ENCODE measurements at places on chromosomes 1 and 21. TPM values are rescaled to one million over a fixed set of nuclear protein-coding genes. Genes with fewer than 3 reads are reported as not detected.

DNA sequence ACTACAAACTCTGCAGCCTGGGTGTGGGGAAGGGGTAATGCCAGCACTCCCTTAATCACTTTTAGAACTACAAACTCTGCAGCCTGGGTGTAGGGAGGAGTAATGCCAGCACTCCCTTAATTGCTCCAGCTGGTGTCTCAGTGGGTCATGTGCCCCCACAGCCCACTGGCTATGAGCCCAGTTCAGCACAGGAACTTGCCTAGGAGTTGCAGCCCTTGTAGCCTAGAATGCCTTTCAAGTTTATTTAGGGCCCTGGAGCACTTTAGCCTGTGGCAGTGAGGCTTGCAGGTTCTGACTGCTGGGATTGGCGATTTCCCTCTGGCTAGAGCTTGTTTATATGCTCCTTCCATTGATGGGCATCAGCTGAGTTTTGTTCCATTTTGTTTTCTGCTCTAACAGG lies 17.1 kb downstream of the VN1R5 start:
- DNase-seq = no peak

DNA sequence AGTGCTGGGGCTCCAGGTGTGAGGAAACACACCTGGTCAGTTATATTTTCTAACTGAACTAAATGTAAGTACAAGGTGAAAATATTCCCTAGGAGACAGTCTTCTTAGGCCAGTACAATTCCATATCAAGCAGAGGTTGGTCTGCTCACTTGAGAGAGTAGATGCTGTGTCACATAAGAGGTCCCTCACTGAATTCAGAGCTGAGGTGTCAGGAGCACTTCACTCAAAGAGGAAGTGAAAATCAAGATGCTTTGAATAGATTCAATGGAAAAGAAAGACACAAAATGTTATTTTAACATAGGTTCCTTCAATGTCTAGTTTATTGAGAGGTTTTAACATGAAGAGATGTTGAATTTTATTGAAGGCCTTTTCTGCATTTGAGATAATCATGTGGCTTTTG lies 4.3 kb upstream of the FCRL3 start:
- DNase-seq = no peak

DNA sequence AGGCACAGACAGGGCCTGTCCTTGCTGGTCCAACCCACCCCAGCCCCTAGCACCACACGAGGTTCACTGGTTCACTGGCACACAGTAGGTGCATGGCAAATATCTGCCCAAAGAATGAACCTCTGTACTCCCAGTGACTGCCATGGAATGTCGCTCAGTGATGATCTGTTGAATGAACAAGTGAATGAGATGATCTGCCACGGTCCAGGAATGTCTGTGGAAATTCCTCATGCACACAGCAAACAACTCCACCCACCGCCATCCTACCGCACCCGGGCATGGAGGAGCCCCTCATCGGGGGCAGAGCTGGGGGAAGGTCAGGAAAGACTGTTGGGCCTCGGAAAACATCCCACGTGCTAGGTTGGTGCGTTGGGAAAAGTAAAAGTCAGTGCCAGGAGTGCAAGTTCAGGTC lies 1.7 kb downstream of the HSPG2 start:
- peak; percentile 53 for DNase-seq

DNA sequence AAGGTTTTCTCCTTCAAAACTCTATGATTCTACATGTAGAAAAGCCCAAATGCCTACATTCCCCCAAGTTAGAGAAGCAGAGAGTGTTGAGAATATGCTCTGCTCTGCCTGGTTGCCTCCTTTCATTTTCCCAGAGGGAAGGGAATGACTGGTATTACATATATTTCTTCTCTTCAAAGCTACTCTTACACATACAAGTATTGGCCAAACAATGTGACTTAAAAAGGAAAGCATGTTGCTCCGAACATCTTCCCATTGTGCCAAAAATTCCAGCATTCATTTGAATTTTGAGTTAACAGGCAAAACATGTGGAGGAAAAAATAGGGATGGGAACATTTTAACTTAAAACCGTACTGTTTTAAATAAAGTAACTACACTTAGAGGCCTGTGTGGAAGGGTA lies 125.2 kb downstream of the COQ8A start:
- DNase-seq = peak; percentile 51

Gene GFI1
- total RNA-seq = 0.65 TPM

- DNase-seq = peak; percentile 86
Observed at GRCh38 chr1:161848676-161849075, 82.6 kb downstream of the ATF6 start.

Gene SMIM1
- total RNA-seq = 4.6 TPM

- DNase-seq = no peak
Observed at GRCh38 chr1:19479351-19480120, 5.8 kb downstream of the CAPZB start.

GRCh38 chr1:23403038-23403336 lies 21.6 kb downstream of the TCEA3 start:
- peak; percentile 59 for DNase-seq

- DNase-seq = peak; percentile 71
Observed at GRCh38 chr1:91697416-91697815, 188.5 kb downstream of the TGFBR3 start.

Gene ID3
- total RNA-seq = 51.8 TPM

- DNase-seq = no peak
Observed at GRCh38 chr1:7702365-7702764, 68.7 kb upstream of the VAMP3 start.

- DNase-seq = no peak
Observed at GRCh38 chr1:170630977-170631376, 33.0 kb upstream of the PRRX1 start.

- DNase-seq = peak; percentile 38
Observed at GRCh38 chr21:45074048-45074817, at the start of gene ADARB1. Gene ADARB1, plus strand, starts transcription at chr21:45074580. Its CDS starts 97,077 bp downstream, at chr21:45171657.

DNA sequence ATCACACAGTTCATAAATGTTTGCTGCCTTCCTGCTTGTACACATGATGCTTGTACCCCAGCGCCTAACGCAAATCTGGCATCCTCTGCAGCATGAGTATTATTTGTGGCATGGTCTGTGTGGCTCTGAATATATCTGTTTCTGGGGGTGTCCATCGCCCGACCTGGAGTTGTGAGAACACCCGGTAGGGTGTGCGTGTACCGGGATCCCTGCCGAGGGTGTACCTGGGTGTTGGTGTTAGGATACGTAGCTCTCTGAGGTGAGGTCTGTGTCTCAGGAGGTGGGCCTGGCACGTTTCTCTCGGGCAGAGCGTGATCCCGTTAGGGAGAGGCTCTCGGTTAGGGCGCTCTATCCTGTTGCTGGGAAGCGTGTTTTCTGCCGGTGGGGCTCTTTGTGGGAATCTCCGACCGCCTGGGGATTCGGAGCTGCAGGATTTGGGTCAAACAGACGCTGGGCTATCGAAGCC lies 10.4 kb upstream of the CDC20 start:
- DNase-seq = no peak

DNA sequence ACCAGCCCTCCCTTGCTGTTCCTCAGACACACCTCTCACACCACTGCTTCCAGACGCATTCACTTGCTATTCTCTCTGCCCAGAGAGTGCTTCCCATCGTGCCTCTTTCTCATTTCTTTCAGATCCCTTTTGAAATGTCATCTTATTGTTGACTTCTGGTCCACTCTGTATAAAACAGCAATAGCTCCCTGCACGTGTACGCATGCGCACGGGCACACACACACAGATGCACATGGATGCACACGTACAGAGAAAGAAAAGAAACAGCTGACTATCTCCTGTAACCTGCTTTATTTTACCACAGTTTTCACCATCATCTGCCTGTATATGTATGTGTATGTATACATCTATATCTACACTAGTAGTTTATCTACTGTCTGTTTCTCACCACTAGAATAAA lies 285.9 kb upstream of the NR5A2 start:
- DNase-seq = no peak
